Effector memory CD8-positive, alpha-beta T cell (primary cell): ENCODE measurements at places on chromosomes 7 and 10.

DNA sequence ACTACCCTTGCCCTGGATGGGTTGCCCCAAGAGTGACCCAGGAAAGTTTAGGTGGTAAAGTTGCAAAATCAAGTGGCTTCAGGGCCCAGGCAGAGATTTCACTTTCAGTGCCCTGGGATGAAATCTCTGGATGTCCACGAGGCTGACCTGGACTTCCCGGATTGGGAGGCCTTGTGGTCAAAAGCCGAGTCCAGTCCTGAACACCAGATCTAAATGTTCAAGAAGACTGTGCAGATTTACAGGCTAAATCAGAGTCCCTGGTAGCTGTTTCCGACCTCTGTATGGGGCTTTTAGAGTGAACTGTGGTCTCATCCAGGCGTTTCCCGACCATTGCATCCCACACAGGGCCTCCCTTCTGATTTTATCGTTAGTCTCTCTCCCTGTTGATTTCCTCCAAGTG, 95.3 kb downstream of the WDR11 start:
- no peak for DNase-seq

- no peak for DNase-seq
Measured at GRCh38 chr7:621572-622285, 102.1 kb upstream of the PDGFA start.

DNA sequence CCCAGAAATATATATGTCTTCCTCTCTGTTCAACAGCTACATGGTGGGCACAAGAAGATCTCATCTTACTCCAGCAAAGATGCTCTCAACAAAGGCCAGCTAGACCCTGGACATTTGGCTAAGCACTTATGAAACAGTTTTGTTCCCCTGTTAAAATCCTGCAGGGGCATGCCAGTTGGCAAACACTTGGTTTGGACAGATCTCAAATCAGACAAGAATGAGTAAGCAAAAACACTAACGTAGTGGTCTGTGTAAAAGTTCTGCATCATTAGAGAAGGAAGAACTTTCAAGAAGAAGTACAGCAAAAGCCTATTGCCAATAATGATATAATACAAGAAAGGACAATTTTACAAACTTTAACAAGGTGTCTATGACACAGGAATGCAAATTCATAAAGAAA, 125.6 kb downstream of the CALN1 start:
- DNase-seq = no peak

DNA sequence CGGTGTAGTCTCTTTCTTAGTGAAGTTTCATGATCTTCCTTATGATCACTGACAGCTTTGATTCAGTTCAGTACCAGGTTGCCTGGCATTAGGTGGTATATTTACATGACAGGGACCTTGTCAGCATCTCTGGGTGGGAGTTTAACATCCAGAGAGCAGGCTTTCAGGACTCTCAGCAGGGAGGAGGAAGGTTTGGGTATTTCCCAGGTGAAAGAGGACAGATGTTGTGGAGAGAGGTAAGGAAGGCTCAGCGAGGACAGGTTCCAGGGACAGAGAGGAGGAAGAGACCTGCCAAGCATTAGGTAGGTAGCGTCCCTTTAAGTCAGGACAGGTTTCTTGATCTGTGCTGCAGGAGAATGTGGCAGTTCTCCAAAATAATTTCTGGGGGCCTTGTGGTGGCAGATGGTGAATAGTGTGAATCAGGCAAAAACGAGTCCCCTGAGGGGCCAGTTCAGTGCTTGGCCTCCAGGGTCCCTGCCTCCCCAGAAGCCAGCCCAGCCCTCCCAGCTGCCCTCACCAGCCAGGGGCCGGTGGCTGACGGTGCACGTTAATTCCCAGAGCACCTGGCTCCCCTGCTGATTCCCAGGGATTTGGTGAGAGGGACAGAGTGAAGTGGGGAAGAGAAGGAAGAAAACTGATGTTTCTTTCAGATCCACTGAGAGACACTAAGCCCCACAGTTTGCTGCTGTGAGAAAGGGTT, 82.0 kb downstream of the VWC2 start:
- DNase-seq = no peak

DNA sequence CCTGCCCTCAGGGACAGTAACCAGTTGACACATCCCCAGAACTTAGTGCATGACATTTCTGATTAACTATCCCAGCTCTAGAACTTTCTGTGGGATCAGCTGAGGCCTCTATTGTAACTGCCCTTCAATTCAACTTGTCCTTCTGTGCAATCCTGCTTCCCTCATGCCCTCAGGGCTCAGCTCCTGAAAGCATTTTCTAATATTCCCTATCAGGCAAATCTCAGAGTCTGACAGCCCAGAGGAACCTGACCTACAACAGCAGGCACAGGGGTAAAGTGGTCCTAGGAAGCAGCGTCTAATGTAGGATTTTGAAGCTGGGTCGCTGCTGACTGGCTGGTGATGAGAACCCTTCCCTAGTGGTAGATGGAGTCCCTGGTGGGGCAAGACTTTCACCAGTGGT, 13.6 kb upstream of the STN1 start:
- DNase-seq = no peak

DNA sequence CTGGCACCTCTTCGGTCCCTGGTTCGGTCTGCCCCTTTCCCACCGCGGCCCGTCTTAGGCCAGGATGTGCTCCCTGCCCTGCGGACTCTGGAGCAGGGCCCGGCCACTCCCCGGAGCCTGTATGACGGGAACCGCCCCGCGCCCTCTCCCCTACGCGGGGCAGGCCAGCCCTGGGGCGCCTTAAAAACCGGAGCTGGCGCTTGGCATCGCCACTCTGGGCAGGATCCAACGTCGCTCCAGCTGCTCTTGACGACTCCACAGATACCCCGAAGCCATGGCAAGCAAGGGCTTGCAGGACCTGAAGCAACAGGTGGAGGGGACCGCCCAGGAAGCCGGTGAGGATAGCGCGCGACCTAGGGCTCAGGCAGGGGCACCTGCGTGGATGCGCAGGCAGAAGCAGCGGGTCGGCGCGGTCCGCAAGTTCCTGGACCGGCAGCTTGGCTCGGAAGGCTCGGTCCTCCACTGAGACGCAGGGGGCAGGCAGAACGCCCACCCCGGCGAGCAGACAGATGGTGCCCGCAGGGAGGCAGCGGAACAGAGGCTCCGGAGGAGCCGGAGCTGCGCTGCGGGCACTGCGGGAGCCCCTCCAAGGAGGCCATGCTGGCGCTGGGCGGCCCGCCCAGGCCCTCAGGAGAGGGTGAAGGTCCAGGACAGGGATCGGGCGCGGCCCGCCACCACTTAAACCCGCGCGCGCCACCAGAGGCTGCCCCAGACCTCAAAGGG, at the start of gene ADIRF:
Gene ADIRF (plus strand): TSS at position 212 of the 723 bp plus-strand sequence. CDS start 63 bp downstream, at position 275.
- DNase-seq = no peak

DNA sequence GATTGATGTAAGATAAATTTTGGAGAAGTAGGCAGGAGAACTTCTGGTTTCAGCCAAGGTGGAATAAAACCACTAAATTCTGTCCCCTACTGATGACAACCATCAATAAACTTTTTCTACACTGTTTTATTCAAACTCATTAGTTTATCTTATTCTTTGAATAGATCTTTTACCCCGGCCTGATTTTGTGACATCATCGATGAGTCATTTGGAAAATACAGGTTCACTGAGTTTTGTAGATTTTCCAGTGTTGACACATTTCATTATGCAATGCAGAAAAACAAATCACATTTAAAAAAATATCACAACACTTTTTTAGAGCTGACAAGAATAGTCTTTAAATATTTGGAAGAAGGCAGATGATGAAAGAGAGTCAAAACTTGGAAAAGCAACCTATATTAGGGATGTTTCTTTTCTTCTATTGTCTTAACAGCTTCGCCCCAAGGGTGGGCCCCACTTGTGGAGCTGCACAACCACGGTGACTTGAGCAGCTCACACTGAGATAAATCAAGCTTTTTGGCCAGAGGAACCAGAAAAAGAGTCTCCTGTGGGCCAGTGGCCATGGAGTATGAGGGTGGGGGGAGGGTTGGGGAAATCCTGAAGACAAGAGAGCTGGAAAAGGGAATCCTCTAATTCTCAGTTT, 112.8 kb downstream of the PTEN start:
- DNase-seq = no peak

DNA sequence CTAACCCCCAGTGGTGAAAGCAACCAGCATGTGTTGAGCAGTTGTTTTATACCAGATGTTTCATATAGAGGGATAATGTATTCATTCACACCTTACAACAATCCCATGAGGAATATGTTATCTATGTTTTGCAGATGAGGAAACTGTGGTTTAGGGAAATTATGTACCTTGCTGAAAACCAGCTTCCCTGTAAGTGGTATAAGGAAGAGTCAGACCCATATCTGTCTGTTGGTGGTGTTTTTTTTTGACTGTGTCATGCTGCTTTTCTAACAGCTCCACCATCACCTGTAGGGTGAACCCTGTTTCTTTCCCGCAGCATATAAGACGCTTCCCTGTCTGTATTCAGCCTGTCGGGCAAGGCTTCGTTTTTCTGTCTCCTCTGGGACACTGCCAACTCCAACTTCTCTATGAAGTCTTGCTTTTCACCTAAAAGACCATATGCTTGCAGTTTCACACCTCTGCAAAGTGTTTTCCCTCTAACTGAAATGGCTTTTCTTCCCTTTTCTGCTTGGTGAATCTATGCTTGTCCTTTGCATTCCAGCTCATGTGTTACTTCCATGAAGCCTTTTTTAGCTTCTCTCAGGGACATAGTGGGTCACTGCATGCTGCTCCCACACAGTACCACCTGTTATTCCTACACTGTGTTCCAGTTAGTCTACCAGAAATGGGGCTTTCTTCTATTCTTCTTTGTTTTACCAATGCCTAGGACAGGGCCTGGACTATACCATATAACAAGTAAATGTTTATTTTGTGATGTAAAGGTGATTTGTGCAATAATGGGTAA, 92.8 kb downstream of the ST7 start:
- no peak for DNase-seq

DNA sequence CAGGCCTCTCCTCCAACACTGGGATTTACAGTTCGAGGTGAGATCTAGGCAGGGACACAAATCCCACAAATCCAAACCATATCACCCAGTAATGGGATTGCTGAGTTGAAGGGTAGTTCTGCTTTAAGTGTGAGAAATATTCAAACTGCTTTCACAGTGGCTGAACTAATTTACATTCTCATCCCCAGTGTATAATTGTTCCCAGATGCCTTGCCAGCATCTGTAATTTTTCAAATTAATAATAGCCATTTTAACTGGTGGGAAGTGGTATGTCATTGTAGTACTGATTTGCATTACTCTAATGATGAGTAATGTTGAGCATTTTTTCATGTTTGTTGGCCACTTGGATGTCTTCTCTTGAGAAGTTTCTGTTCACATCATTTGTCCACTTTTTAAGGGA, 592.8 kb upstream of the GRM3 start:
- no peak for DNase-seq

- DNase-seq = no peak
Measured at GRCh38 chr7:158409120-158409519, 178.5 kb downstream of the PTPRN2 start.

DNA sequence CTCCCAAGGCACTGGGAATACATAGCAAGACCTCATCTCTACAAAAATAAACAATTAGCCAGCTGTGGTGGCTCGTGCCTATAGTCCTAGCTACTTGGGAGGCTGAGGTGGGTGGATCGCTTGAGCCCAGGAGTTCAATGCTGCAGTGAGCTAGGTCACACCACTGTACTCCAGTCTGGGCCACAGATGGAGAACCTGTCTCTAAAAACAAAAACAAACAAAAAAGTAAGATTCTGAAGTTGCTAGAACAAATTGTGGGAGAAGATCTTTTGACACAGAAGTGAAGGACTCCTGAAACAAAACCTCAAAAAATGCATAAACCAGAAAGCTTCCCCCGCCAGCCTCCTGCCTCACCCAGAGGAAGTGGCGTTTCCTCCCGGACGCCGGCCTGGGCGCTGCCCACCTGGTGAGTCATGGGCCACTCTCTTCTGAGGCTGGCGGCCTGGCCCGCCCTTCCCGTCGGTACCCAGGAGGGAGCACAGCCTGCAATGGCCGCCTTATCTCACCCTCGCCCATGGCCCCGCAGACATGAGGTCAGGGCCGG, 25.4 kb upstream of the ELN start:
- DNase-seq = no peak

GRCh38 chr7:123666492-123666891, 10.8 kb downstream of the LMOD2 start:
- no peak for DNase-seq

DNA sequence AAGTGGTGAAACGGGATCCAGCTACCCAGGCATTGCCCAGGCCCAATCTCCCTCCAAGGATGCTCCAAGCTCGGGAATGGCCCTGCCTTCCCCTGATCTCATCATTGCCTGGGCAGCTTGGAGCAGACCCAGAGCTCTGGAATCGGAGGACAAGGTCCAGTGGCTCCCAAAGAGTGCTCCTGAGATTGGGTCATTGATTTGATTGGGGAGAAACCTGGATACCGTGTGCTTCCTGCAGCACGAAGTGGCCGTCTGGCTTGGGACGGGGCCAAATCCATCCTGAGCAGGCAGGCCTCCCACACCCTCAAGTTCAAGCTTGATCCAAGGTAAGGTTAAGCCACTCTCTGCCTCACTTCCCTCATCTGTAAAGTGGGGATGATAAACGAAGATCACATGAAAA, 69.9 kb downstream of the OAT start:
- no peak for DNase-seq

GRCh38 chr7:150382844-150383225, 3.7 kb downstream of the ZNF775 start:
- DNase-seq = no peak

- no peak for DNase-seq
Measured at GRCh38 chr7:105097619-105098018, 83.6 kb downstream of the KMT2E start.

GRCh38 chr7:21603972-21604749, 61.3 kb downstream of the DNAH11 start:
- no peak for DNase-seq

DNA sequence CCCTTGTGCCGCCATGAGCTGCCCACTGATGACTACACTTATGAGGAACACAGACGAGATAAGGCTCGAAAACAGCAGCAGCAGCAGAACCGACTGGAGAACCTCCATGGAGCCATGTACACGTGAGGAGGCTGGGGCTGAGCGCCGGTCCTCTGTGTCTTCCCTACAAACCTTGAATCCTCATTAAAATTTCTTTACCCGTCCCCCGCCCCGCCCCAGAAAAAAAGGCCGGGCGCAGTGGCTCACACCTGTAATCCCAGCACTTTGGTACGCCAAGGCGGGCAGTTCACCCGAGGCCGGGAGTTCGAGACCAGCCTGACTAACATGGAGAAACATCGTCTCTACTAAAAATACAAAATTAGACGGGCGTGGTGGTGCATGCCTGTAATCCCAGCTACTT, 1.5 kb upstream of the RINT1 start:
- DNase-seq = no peak

DNA sequence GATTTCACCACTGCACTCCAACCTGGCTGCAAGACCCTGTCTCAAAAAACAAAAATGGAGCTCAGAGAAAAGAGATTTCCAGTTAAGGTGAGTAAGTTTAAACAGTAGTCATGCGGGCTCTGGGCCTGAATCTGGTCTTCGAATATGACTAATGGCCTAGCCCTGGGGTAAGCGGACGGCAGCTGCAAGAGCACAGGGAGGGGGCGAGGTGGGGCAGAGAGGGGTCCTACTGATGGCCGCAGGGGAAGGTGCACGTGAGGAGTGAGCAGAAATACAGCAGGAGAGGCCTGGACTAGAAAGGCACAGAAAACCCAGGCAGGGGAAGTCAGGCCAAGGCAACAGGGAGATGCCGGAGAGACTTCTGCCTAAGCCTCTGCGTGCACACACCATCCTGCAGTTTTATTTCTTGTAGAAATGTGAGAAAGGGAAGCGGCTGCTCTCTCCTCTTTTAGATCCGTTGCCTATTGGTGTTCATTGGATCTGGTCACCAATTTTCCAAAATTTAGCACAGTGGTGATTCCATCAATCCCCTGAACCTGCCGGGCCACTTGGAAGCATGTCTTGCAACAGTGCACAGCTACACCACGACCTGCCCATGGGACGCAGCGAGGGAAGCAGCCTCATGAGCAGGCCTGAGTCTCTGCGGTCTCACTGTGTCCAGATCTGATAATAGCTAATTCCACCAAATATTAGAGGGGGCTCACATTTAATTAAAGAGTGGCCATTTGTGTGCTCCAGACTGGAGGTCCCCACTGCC, 139.0 kb downstream of the PAXIP1 start:
- DNase-seq = no peak
